GM23338 (cell line): ENCODE measurements at places on chromosomes 4 and X. TPM values are rescaled to one million over a fixed set of nuclear protein-coding genes. Genes with fewer than 3 reads are reported as not detected.

Gene CT83
- not detected in 2 replicates for total RNA-seq

Gene F8A2
- not detected in 2 replicates for total RNA-seq

Gene NPY2R
- total RNA-seq: 0.47 and 0.59 TPM in 2 replicates

Gene ASMT
- 2.4 TPM in 1 of 2 replicates, not detected in the other for total RNA-seq

Gene GRIA3
- 0.93 and 2.7 TPM in 2 replicates for total RNA-seq
